Astrocyte (in vitro differentiated cells and primary cell): ENCODE measurements at places on chromosomes 16 and 17. TPM values are rescaled to one million over a fixed set of nuclear protein-coding genes. Genes with fewer than 3 reads are reported as not detected.
A peak's percentile ranks its signal among the peaks of the same experiment; 100 is the strongest.

Gene ALG1
- total RNA-seq, result 23.1 and 23.2 TPM in 2 replicates

Gene DHRS7C
- total RNA-seq, result not detected in 2 replicates

Gene GNAO1
- 1.7 and 2.8 TPM in 2 replicates for total RNA-seq

Gene WDR59
- 54.7 and 63.8 TPM in 2 replicates for total RNA-seq

Gene TACO1
- 18.9 and 19.5 TPM in 2 replicates for total RNA-seq

Gene ZDHHC7
- 56.2 and 59.2 TPM in 2 replicates for total RNA-seq

DNA sequence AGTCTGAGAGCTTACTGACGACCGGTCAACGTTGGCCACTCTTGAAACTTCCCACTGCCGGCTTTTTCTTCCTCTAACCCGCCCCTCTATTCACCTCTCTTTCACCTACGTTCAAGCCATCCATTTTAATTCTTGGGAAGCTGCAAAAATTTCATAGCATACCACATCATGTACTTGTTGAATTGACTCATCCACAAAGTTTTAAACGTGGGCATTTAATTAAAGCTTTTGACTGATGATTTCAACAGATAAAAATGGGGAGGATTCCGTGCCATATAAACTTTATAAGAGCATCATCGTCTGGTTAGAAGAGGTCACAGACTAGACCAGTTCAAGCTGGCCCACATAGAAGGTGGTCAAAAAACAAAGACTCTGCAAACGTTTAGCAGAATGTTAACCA, 22.5 kb downstream of the VPS53 start:
- H3K27ac ChIP-seq, result peak overlapping the region; percentile 99
- DNase-seq, result peak; percentile 96
- peak overlapping the region; percentile 32 for H3K4me3 ChIP-seq
- H3K27me3 ChIP-seq, result no peaks in the 10 kb centered on the region

GRCh38 chr16:85555719-85556455, 57.2 kb upstream of the GSE1 start:
- H3K36me3 ChIP-seq, result no peaks in the 10 kb centered on the region
- H3K4me3 ChIP-seq, result peak overlapping the region; percentile 65
- H3K27me3 ChIP-seq, result no peaks in the 10 kb centered on the region
- H3K4me1 ChIP-seq, result peaks cover 19% of the 10 kb centered on the region
- peak overlapping the region; percentile 25 for H3K27ac ChIP-seq

DNA sequence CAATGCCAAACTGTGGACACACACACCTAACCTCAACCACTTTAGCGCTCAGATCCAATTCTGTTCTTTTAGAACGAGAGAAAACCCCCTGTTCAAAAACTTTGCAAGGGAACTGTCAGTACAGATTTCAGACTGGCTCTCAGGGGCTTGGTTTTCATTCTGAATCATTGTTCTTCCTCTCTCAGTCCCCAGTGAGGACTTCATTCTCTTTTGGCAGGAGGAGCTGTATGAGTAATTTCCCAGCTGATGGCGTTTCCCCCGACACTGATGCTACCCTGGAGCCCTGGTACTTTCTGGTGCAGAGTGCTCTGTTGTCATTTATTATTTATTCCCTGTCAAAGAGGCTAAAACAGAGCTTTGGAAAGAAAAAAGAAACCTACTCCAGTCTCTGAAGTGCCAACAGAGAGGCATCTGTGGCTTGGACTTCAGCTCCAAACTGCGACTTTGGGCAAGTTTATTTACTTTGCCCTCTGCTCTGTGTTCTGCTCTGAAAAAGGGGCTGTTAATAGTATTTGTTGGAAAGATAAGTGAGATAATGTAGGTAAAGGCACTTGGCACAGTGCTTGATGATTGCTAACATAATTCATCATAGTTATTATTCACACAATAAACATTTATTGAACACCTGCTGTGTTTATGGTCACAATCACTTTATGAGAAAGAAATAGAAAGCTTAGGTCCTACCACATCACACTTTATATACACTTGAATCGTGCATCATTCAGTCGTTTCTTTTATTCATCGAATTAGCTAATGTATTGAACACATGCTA, 28.3 kb downstream of the ETV4 start:
- peaks cover 49% of the 10 kb centered on the region for H3K36me3 ChIP-seq
- H3K27me3 ChIP-seq, result no peaks in the 10 kb centered on the region
- DNase-seq, result peak; percentile 53
- H3K27ac ChIP-seq, result peak overlapping the region; percentile 50
- no peak overlapping the region for H3K4me3 ChIP-seq
- peaks cover 12% of the 10 kb centered on the region for H3K4me1 ChIP-seq

DNA sequence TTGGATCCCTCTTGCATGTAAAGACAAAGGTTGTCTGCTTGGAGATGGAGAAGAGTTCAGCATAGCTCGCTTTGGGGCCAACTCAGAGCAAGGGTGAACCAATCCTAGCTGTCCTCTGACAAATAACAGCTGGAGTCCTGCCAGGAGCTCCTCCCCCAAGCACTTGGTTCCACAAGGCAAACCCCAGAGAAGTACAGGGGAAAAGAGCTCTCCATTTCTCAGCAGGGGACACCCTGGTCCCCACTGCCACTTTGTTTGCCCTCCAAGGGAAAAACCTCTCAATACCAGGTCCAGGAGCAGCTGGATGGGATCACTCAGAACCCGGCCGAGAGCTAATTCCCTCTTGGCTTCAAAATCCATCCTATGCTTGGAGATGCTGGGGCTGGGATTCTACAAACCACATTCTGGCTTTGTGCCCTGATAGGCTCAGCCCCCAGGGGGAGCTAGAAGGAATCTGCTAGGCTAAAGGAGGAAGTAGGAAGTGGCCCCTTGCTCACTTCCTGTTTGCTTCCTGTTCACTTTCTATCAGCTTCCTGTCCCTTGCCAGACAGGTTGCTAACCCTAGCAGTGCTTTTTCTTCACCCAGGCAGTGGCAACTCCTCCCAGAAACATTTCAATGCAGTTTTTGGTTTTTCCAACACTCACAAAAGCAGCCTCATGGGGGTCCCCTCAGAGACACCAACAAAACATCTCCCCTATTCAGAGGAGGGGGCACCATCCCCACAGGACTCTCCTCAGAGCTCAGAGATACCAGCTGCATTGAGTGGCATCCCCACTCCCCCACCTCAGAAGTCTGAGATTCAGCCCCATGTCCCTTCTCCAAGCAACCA, 30.7 kb downstream of the CDRT4 start:
- no peak overlapping the region for H3K27ac ChIP-seq
- no peaks in the 10 kb centered on the region for H3K36me3 ChIP-seq

- H3K4me3 ChIP-seq, result no peak overlapping the region
- H3K27me3 ChIP-seq, result peaks cover 2% of the 10 kb centered on the region
These were observed 202.3 kb upstream of the RPL38 start for GRCh38 chr17:74001145-74001544.

DNA sequence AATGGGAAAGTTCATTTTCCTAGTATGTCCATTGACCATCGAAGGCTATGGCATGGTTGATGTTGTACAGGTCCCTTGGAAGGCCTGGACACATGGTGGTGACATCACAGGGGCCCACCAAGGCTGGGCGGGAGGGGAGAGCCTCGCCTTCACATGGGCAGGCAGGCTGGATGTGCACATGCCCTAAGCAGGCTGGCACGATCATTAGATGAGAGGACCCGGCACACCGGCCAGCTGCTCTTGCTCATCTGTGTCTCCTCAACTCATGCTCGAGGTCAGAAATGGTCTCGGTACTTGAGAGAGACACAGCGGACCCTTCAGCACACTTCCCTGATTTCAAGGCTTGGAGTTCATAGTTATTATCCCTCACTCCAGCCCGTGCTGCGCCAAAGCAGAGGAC, 416.9 kb upstream of the ZFHX3 start:
- no peak overlapping the region for H3K27ac ChIP-seq
- H3K4me1 ChIP-seq, result no peaks in the 10 kb centered on the region
- no peak for DNase-seq
- no peak overlapping the region for H3K4me3 ChIP-seq

DNA sequence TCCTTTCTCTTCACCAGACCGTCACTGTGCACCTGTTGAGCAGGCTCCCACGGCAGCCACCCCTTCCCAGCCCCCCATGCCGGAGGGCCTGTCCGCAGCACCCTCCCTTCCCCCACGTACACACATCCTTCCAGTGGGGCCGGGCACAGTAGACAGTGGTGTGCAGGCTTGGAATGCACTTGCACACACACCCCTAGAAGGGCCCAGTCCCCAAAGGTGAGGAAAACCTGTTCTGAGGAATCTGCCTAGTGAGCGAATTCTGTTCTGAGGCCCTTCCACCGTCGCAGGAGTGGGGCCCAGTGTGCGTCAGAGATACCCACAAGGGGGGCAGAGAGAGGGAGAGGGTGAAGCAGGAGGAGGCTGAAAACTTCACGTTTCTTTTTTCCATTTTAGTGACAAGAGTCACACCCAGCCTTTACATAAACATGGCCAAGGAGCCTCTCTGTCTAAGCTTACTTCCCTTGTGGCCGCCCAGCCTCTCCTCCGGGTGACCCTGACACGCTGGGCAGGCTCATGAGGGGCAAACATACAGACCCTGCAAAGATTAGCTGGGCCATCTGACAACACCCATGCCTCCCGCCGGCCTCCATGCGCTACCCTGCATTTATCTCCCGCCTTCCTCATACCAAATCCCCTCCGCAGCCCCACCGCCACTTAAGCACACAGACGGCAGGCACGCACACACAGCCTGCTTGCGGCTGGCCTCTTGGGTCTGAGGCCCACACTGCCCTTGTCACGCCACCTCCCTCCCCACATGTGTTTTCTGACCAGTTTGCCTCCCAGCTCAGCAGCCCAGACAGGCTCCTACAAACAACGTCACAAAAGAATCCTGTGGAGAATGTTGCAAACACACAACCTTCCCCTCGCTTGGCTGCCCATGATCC, 1.8 kb downstream of the ZBTB4 start:
- H3K27ac ChIP-seq, result peak overlapping the region; percentile 67
- H3K36me3 ChIP-seq, result no peaks in the 10 kb centered on the region
- H3K4me1 ChIP-seq, result peaks cover 38% of the 10 kb centered on the region
- peak; percentile 85 for DNase-seq

DNA sequence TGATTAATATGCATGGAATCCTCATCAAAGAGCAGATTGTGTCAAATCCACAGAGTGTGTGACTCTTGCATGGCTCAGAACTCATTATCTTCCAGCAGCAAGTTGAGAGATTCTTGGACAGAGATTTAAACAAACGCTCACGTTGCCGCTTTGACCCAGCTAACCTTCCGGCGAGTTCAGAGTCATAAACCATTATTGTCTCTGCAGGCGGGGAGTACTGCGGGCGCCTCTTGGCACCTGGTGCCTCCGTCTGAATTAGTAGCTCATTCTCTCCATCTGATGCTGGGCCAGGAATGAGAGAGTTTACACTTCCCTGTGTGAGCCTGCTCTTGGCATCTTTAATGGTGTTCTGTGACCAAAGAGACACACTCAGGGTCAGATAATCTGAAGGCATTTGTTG, 138.6 kb upstream of the WSCD1 start:
- H3K36me3 ChIP-seq, result no peaks in the 10 kb centered on the region
- no peaks in the 10 kb centered on the region for H3K4me1 ChIP-seq
- no peak overlapping the region for H3K4me3 ChIP-seq
- no peak for DNase-seq

DNA sequence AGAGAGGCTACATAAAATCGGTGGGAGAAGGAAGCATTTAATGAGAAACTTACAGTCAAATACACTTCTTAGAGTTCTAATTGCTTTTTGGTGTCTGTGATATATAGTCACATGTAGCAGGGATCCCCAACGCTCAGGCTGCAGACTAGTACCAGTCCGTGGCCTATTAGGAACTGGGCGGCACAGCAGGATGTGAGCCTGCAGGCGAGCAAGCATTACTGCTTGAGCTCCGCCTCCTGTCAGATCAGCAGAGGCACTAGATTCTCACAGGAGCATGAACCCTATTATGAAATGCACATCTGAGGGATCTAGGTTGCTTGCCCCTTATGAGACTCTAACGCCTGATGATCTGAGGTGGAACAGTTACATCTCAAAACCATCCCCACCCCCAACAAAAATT, 158.5 kb downstream of the TANC2 start:
- no peak overlapping the region for H3K4me3 ChIP-seq
- H3K27me3 ChIP-seq, result no peaks in the 10 kb centered on the region
- no peaks in the 10 kb centered on the region for H3K36me3 ChIP-seq
- DNase-seq, result no peak
- no peak overlapping the region for H3K27ac ChIP-seq

GRCh38 chr17:82679586-82680465, 18.7 kb downstream of the RAB40B start:
- no peak overlapping the region for H3K4me3 ChIP-seq
- no peaks in the 10 kb centered on the region for H3K4me1 ChIP-seq
- no peak overlapping the region for H3K27ac ChIP-seq
- DNase-seq, result no peak
